Amygdala (tissue), 56 donors: ENCODE measurements at places on chromosomes 3 and 15.

- DNase-seq: peak; percentile 28
These were observed 92.9 kb downstream of the UBE3A start for GRCh38 chr15:25345943-25346342.

GRCh38 chr3:29466442-29466841 is 185.6 kb downstream of the RBMS3 start:
- DNase-seq: no peak

- no peak for DNase-seq
These were observed 33.9 kb upstream of the BHLHE40 start for GRCh38 chr3:4945324-4945723.

DNA sequence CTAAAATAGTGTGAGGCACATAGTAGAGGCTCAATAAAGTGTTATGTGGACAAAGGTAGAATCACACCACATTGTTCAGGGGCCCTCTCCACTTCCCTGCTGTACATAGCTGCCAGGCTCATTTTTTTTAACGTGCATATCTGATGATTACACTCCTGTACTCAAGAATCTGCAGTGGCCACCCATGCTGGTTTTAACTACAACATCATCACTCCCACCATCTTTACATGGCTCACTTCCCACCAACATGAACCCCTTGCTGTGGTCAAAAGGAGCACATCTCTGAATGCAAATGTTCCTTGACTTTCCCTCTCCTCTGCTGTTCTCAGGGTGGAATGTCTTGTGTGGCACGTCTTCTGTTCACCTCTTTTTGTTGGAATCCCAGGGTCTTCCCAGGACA is 76.7 kb downstream of the FEM1B start:
- no peak for DNase-seq

GRCh38 chr3:38720465-38720864 is 71.0 kb upstream of the SCN5A start:
- DNase-seq: no peak

DNA sequence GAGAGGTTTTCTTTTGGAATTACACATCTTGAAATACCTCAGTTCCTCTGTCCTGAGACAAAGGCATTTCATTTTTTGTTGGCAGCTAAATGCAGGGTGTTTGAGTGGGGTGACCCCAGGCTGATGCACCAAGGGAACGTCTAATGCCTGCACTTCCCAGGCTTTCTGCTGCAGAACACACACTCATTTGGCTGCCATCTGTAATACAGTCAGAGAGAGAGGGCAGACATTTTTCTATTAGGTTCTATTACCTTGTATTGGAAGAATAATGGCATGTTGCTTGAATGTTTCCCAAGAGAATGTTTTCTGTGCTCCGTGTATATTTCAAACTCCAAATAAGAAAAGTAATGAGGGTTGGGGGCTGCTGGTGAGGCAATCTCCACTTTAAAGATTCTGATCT is 87.1 kb downstream of the PTPRG start:
- no peak for DNase-seq

DNA sequence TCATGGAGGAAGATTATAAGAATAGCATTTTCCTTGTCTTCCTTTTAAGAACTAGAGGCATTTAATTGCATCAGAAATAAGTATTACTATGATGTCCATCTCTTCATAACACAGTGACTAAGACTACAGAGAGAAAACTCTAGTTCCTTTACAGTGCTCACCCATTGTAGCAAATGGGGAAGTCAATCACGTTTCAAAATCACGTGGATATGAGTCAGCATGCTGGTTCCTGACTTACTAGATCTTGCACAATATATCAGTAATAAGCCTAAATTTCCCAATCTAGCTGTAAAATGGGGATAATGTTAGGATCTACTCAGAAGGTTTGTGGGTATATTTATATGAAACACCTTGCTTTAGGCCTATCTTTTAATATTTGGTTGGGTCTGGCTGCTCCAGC is 254.8 kb upstream of the EOMES start:
- no peak for DNase-seq

DNA sequence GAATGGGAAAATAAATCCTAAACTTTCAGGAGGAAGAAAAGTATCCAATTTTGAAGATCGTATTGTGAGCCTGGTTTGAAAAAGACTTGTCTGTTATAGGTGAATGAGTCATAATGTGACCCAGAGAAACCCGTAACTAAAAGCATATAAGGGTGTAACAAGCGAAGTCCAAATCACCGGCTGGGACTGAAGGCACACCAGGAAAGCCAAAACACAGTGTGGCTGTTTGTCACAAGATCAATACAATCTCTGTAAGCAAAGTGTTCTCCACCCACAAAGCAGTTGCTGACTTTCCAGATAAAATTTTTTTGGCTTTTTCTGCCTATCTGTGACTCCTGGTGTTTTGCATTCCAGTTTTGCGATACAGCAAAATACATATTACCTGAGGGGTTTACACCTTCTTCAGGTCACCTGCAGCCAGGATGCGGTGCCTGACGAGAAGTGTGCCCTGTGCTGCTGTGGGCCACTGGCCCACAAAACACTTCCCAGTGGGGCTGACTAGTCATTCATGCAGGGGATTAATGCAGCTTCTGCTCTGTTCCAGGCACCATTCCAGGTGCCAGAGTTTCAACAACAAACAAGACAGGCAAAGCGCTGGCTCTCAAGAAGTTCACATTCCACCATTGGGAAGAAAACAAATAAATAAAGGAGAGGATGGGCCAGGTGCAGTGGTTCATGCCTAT is 14.4 kb downstream of the HES1 start:
- no peak for DNase-seq

- DNase-seq: no peak
These were observed 119.3 kb upstream of the AGBL1 start for GRCh38 chr15:85960381-85960780.

- DNase-seq: no peak
These were observed 144.3 kb downstream of the EEFSEC start for GRCh38 chr3:128297401-128298138.

- DNase-seq: no peak
These were observed 147.0 kb downstream of the MYLK start for GRCh38 chr3:123737168-123737567.

DNA sequence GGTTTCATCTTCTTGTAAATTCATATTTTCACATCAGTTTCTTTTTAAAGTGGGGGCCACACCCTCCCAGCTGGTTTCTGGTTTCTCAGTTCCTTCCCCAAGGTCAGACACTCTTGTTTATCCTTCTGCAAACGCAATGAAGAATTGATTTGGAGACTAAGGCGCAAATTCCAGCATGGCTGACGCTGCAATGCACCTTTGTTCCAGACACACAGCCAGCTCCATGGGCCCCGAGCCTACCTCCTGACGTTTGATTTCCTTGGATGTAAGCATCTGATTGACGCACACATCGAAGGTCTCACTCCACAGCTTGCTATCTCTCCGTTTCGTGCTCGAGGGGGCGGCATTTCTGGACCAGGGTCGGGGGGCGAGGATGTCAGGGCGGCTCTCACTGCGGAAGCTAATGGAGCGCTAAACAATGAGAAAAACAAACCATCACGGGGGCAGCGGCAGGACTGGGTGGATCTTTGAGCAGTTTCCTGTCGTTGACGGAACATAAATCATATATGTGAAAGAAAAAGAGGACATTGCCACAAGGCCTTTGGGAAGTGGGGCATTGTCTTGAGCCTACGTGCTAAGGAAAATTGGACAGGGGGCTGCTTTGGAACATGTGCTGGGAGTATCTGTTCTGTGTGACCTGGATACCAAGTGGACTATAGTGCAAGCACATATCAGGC is 46.9 kb downstream of the ARHGEF3 start:
- no peak for DNase-seq

- DNase-seq: no peak
These were observed 16.7 kb upstream of the BFSP2 start for GRCh38 chr3:133383175-133383574.

DNA sequence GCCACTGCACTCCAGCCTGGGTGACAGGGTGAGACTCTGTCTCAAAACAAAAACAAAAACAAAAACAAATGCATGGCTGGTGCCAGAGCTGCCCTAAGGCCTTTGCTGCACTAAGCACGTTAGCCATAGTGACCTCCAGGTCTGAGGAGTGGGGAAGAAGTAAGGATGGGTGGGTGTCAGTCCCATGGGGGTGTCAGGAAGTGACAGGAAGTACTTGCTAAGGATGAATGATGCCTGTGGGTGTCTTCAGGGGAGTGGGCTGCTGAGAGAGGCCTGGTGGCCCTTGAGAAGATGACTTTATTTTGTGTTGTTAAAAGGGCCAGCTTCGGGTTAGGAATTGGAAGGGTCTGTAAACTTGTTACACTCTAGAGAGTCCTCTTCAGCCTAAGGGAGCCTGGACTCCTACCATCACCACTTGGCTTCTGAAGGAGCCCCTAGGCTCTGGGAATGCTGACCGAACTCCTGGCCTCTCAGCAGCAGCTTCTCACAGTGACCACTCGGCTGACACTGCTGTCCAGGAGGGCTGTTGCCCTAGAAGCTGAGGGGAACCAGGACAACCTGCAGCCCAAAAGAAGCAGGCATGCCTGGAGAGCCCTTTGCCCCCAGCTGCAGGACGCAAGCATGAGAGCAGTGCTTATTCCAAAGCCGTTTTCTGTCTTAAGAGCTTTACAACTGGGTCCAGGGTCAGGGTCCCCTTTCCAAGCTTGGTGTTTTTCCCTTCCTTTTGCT is 116.4 kb downstream of the MYLK start:
- no peak for DNase-seq
